ENCODE measurements at places on chromosomes 11 and 22.

DNA sequence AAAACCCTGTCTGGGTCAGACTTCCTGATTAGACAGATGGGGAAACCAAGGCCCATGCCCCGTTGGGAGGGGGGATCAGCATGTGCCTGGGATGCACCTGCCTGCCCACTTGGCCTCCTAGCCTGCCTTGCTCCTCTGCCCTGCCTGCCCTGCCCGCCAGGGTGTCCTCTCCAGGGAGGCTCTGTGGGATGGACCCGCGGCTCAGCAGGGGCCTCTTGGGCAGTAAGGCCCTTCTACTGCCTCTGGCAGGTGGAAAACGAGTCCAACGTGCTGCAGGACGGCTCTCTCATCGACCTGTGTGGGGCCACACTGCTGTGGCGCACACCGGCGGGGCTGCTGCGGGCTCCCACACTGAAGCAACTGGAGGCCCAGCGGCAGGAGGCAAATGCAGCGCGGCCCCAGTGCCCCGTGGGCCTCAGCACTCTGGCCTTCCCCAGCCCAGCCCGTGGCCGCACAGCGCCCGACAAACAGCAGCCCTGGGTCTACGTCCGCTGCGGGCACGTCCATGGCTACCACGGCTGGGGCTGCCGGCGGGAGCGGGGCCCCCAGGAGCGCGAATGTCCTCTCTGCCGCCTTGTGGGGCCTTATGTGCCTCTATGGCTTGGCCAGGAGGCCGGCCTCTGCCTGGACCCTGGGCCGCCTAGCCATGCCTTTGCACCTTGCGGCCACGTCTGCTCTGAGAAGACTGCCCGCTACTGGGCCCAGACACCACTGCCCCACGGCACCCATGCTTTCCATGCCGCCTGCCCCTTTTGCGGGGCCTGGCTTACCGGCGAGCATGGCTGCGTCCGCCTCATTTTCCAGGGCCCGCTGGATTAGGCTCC lies 4.7 kb upstream of the DPP3 start:
- no peak for DNase-seq

GRCh38 chr22:38864361-38865191 lies 7.4 kb downstream of the CBX6 start:
- no peak for DNase-seq

DNA sequence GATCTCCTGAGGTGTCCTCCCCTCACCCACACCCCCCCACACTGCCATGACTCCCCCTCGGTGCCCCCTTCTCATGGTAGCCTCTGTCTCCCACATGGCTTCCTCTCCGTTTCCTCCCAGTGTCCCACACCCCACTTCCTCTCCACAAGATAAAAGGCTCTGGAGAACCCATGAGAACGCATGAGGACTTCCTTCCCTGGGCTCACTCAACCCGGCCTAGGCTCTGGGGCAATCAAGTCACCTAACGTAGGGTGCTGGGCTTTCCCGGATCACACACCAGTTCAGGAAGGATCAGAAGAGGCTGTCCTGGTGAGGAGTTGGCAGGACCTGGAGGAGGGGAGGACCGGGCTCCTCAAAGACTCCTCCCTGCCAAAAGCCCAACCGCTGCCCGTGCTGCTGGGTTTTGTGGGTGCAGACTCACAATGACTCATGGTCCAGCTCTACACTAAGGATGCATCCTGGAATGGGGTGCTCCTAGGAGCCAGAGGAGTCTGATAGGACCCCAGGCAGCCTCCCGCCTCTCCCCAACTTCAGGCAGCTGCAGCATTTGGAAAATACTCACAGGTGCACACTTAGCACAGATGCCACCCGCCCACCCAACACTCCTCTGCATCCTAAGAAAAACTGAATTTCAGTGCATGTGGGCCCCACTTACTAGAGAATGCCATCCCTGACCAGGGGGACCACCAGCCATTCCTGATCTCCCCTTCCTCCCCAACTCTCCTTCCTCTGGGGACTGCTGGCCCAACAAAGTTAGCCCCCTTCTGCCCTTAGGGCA lies 21.0 kb downstream of the SLC22A12 start:
- DNase-seq = no peak

DNA sequence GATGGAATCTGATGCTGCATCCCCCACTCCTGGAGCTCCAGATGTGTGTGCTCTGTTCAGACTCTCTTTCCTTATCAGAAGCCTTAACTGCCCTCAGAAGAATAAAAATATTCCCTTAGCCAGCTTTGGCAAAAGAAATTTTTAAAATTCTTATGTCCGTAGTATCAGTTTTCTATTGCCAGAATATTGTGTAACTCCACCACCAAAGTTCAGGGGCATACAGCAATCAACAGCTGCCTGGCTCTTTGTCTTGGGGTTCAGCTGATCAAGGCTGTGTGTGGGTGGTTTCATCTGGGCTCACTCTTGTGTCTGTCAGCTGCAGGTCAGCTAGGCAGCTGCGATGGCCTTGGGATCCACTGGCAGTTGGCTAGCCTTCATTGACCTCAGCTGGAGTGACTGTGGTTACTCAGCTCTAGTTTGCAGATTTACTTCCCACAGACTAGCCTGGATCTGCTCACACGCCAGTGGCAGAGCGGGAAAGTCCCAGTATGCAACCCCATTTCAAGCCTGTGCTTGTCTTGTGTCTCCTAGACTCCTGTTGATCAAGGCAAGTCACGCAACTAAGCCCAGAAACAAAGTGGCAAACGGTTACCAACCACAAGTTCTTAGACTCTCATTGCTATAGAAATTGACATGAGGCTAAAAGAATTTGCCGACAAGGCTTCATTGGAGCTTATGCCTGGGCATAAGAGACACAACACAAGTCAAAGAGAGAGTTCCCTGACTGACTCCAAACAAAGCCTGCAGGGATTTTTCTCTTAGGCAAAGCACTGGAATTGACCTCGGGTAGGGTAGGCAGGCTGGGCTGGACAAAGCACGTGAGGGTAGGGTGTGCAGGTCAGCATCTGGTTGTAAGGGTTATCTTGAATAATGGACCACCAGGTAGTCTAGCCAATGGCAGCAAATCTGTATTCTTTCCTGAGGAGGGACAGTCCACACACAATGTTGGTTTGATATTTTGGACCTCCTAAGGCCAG lies 7.5 kb downstream of the TMEM138 start:
- no peak for DNase-seq

DNA sequence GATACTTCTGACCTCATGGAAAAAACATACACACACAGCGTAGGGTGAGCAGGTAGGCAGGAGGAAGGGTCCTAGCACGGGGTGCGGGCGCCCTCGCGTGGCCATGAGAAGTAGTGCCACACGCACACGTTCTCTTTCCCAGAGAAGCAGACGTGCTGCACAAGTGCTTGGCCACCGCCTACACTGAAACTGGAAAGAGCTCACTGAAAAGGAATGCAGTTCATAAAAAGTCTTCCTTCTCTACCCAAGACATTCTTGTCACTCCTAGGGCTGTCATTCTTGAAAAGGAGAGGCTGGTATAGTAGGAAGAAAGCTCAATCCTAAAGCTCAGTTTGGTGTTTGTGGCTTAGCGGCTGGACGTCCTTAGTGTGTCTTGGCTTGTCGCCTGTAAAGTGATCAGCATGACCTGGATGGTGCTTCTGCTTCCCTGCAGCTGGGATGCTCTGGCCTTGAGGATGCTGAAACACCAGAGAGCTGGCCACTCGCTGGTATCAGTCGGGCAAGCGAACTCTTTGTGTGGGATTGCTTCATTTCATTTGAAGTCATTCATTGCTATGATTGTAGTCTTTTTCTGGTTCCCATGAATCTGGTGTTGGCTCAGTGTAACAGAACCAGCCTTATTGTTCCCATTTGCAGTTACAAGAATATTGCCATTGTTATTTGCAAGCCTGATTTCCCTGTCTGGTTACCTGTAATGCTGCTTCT lies 303.8 kb downstream of the NTM start:
- no peak for DNase-seq

DNA sequence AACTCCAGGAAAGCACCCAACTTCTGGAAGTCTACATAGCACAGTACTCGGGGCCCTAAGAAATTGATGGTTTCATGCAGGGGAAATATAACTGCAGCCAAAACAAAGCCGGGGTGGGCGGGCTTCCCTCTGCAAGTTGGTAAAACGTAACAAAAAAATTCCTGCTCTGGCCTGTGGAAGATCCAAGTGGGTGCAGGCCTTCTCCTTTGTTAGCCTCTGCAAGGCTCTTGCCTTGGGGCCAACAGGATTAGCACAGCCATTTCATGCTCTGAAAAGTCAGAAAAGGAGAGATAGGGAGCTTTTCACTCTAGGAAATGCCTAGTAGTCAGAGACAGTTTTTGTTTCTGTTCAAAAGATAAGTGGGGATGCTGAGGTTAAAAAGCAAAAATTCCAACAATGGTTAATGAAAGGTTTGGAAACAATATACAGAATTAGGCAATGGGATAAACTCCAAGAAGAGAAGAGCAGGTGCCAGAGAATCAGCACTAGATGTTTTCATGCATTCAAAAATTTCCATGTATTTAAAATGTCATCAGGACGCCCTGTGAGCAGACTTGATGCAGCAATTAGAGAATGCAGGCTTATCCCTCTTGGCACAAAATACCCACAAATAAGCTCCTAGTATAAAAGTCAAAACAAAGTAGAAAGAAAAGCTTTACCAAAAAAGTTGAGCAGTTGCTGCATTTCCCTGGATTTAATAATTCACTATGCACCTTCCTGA lies 72.3 kb upstream of the CHRM4 start:
- DNase-seq = no peak

DNA sequence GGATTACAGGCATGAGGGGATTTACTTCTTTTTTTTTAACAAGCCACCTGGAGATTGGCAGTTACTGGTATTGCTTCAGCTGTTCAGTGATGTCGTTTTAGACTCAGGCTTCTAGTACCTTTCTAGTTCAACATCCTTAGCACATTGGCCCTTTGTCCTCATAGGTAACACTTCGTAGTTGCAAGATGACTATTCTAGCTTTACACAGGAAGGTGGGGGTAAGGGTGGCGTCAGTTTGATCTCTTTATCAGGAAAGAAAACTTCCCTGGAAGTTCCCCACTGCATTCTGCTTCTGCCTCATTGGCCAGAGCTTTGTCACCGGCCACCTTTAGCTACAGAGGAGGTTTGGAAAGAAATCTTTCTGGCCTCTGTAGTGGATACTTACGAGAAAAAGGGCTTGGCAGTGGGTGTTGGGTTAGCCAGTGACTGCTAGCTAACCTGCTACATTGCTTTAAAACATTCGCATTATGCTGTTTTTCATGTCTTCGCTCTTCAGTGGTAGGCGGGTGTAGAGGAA lies 40.7 kb downstream of the SFI1 start:
- no peak for DNase-seq

GRCh38 chr11:72300268-72300667 lies 56.3 kb upstream of the PHOX2A start:
- DNase-seq = no peak

DNA sequence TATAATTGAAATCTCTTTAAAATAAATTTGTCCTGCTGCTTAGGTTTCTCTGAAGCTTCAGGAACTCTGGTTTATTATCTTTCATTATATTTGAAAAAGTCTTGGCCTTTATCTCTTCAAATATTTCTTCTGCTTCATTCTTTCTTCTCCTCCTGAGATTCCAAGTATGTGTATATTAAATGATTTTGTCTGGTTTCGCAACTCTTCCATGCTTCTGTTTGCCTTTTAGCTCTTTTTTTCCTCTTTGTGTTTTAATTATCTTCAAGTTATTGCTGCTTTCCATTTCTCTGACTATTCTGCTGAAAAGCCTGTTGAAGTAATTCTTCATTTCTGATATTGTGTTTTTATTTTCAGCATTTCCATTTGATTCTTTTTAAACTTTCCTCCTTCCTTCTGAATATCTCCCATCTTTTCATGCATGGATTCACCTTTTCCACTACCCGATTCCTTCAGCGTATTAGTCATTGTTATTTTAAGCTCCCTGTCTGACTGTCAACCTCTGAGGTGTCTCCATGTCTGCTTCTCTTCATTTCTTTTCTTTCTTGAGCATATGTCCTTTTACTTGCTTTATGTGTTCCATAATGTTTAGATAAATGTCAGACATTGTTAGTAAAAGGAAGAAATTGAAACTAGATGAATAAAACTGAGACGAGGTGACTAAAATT lies 46.6 kb upstream of the CTSC start:
- DNase-seq = no peak

DNA sequence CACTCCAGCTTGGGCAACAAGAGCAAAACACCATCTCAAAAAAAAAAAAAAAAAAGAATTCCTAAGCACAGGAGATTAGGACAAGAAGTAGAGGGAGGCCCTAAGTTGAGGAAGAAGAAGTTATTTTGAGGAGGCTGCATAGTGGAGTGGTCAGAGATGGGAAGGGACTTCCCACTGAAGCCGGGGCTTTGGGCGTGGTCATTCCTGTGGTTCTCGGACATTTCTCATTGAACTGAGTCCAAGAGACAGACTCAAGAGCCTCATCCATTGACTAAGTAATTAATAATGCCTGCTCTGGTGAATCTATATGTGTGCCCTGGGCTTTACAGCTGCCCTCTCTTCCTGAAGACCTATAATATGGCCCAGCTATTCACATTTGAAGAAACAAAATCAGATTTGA lies 53.2 kb upstream of the FTH1 start:
- DNase-seq = no peak

- no peak for DNase-seq
These were observed 19.7 kb upstream of the DNAJB13 start for GRCh38 chr11:73931039-73931645.

- no peak for DNase-seq
These were observed 450.0 kb upstream of the CCDC179 start for GRCh38 chr11:23310276-23310675.

DNA sequence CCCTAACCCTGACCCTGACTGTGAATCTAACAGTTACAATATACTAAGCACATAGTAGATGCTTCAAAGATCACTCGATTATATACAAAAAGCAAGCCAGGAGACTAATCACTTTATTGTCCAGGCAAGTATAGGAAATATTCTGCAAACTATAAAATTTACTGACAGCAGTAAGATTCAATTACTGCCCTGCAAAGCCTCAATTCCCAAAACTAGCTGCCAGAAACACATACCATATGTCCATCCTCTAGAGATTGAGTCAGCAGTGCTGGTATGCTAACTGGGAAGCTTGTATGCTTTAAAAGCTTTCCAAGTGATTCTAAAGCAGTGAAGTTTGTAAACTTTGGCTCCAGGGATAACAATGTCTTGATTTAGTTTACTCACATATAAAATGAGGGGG lies 26.1 kb downstream of the CSTF3 start:
- no peak for DNase-seq
